ENCODE measurements at places on chromosomes 5 and 9.

DNA sequence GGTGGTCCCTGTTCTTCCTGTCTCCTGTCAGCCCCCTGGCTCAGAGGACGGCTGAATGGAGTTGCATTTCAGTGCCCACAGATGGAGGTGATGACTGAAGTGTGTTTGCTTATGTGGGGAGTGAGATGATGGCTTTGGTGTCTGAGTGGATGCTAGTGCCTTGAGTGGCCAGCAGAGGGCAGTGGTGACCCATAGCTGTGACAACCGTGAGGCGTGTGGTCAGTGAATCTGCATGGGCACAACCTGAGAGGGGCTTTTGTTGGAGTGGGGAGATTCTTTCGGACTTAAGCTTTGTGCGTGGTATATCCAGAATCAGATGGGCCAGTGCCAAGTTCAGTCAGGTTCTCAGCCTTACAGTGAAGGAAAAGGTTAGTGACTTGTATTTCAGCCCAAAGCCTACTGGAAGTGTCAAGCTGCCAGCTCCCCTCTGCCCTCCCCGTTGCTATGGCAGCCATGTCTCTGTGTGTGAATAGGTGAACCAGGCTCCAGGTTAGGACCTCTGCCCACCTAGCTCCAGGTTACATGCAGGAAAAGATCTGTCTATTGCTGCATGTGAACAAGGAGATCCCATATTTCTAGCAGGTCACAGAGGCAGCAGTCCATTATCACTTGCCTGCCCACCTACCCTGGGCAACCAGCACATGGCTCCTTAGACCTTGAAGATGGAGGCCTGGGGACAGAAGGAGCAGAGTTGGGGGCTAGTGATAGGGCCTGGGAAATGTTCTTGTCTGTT, 14.7 kb upstream of the CXXC5 start:
- no peak for DNase-seq

- no peak for DNase-seq
Observed at GRCh38 chr9:93039976-93040375, 18.5 kb upstream of the SUSD3 start.

DNA sequence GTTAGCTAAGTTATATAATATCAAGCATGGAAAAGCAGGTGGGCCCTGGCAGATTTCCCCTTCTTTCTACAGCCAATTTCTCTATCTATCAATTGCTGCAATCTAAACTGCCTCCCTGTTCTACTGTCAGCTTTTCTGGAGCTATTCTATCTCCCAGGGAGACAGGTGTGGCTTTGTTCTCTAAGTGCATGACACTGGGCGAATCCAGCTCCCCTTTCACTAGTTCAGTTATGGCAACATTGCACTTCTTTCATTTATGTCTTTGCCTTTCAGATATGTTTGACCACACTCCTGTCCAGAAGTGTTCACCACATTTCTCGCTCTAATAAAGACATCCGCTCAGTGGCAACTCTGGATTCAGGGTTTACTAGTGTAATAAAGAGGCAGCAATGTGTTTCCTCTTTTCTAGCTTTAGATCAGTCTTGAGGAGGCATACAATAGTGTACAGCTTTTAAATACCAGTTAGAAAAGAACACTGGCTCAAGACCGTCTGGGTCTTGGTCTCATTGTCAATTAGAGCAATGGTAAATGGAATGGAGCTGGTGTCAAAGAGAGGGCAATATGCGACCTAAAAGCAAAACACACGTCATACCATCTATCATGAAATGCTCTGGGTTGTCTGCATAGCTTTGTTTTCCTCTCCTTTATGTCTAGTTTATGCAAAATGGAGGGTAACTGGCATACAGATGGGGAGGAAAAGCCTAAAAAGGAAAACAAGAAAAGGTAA, 197.0 kb downstream of the SLF1 start:
- no peak for DNase-seq

DNA sequence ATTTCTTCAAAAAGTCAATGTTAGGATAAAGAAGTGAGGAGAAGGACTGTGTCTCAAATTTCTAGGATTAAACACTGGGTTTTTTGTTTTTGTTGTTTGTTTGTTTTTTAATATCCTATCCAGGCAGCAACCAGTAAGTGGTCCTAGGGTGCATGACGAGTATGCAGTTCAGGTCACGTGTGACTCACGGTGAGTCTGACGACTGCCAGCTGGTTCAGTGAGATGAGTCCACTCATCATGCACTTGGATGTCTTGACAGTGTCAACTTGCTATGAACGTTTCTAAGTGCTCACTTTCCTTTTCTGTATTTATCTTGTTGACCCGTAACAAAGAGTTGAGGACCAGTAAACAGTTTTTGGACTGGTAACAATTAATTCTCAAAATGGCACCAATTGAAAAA, 32.7 kb downstream of the ATG10 start:
- DNase-seq = no peak

- no peak for DNase-seq
Observed at GRCh38 chr5:103263054-103263453, 4.5 kb downstream of the MACIR start.

- no peak for DNase-seq
Observed at GRCh38 chr5:110105692-110106091, 416.0 kb downstream of the MAN2A1 start.

GRCh38 chr5:138775034-138775433, 21.8 kb downstream of the CTNNA1 start:
- no peak for DNase-seq

GRCh38 chr5:40410231-40410861, 269.4 kb upstream of the PTGER4 start:
- DNase-seq = no peak

DNA sequence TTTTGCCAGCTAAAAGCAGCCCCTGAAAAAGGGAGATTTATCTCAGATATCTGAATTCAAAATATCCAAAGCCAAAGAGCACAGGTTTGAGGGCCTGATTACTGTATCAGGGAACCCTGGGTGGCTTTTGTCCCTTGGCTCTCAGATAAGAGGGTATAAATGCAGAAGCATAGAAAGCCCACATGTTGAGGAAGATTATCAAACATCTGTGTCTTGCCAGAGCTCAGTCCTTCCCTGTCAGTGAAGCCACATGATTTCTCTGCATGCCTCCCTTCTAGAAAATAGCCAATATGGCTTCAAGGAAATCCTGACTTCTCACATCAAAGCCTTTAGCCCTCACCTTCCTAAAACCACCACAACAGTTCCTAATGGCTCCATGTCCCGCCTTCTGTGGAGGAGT, 408.0 kb upstream of the DMAC1 start:
- no peak for DNase-seq

DNA sequence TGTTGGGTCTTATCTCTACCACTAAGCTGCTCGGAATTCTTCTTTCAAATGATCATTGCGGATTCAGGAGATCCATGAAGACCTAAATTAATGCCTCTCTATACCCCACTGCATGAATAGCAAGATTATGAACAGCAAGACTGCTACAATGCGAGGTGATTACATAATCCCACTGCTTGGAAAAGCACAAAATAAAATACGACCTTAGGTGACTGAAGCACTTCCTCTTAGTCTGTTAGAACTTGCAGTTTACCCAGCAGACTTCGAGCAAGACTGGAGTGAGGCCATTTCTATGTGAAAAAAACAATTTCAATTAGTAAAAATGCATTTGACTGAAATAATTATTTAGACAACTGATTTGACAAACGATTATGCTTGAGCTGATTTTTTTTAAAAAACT, 59.8 kb downstream of the SH3RF2 start:
- DNase-seq = no peak

- DNase-seq = no peak
Observed at GRCh38 chr5:152593388-152593787, 188.3 kb upstream of the NMUR2 start.

- no peak for DNase-seq
Observed at GRCh38 chr9:112439171-112439570, 47.5 kb upstream of the KIAA1958 start.

DNA sequence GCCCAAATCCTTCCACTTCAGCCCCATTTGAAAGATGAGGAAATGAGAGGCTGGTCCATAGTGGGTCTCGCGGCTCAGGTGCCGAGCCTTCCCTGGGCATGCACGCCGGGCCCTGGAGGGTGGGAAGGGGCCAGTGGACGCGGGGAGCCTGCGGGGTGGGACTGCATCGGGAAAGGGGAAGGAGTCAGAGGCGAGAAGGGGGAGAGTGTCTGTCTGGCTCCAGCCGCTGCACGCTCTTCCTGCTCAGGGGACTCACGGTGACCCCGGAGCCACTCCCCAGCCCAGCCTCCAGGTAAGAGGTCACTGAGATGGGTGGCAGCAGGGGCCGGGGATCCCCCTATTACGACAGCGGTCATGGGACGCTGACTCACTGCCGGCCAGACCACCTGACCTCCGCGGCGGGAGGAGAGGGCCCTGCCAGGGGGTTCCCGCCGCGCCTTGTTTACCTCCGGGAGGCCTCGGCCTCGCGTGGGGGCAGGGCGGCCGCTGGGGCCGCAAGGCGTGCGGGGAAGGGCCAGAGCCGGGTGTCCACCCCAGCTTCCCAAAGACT, 1.9 kb upstream of the SQSTM1 start:
- DNase-seq = peak; percentile 96

DNA sequence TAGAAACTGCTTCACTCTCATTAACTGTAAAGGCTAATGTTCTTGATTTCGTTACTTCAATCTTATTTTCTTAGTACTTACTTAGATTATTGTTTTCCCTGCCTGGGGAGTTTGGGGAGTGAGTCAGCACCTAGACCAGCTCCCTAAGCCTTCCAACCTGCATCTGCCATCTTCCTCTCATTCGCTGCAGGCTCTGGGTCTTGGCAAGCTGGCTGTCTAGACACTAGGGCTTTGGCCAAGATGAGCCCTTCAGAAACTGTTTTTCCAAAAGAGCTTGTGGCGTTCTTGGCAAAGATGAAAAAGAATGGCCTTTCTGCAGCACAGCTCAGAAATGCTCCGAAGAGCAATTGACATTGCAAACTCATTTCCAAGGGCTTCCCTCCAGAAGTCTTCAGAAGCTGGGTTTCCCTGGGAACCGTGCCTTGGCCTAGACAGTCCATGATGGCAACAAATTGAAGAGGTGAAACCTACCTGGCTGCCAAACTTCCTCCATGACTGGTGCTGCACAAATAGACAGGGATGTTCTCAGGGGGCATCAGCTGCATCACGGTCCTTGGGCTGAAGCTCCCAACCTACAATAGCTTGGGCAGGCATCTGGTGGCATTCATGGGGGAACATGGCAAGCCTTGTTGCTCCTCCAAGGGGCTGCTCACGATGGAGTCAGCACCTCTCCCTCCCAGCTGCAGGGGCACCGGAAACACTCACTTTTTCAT, 76.6 kb downstream of the NSUN2 start:
- no peak for DNase-seq

- DNase-seq = no peak
Observed at GRCh38 chr5:139037732-139038131, 160.4 kb downstream of the SIL1 start.

GRCh38 chr5:55856516-55857246, 5.5 kb downstream of the IL31RA start:
- no peak for DNase-seq

GRCh38 chr5:33441241-33442177, 744 bp downstream of the TARS1 start:
- no peak for DNase-seq

DNA sequence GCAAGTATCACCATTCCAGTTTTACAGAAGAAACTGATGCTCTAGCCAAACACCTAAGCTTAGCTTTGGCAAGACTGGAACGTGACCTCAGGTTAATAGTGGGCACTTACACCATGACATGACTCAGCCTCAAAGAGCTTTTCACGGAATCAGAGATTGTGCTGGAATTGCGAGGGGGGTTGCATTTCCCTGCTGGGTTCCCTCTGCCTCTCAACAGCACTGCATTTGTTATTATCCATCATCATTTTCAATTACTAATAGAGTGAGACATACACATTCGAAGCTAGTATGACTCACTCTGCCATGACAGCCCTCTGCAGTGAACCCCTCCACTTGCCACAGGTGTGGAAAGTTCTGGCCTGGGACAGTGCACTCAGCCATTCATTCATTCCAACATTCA, 8.0 kb downstream of the SPOCK1 start:
- no peak for DNase-seq

DNA sequence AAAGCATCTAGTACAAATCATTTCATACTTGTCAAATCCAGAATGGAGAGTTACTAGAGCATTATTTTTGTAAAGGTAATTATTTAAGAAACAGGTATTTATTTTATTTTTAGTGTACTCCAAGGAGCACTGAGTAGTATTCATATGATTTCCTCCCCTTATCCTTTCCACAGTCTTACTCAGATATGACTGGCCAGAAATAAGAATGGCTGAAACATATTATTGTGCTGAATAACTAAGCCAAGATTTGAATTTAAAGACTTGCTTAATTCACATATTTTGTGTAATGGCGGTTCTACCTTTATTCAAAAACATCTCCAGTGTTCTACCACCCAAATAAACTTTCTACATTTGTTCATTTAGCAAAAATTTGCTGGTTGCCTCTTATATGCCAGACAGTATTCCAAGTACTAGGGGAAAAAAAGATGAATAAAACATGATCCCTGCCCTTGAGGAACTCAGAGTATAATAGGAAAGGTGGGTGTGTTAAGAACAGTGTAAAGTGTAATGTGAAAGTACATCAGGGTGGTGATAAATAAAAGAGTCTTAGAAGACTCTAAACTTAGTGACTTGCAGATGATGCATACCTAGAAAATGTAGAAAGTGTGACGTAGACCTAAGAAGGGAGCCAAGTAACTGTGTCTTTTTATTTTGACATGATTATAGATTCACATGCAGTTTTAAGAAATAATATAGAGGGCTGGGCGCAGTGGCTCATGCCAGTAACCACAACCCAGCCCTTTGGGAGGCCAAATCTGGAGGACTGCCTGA, 110.4 kb upstream of the GRHPR start:
- DNase-seq = no peak

GRCh38 chr5:174745590-174746103, 21.3 kb downstream of the MSX2 start:
- no peak for DNase-seq

GRCh38 chr9:89842267-89842768, 237.5 kb downstream of the GADD45G start:
- no peak for DNase-seq

- DNase-seq = no peak
Observed at GRCh38 chr5:60809891-60810425, 34.1 kb downstream of the ELOVL7 start.

GRCh38 chr9:70488098-70488792, 73.8 kb upstream of the KLF9 start:
- no peak for DNase-seq

DNA sequence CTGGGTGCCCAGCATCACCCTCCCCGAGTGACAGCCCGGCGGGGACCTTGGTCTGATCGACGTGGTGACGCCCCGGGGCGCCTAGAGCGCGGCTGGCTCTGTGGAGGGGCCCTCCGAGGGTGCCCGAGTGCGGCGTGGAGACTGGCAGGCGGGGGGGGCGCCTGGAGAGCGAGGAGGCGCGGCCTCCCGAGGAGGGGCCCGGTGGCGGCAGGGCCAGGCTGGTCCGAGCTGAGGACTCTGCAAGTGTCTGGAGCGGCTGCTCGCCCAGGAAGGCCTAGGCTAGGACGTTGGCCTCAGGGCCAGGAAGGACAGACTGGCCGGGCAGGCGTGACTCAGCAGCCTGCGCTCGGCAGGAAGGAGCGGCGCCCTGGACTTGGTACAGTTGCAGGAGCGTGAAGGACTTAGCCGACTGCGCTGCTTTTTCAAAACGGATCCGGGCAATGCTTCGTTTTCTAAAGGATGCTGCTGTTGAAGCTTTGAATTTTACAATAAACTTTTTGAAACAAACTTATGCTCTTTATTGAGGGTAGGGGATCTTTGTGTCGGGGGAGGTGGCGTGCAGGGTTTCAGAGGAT, 1.3 kb downstream of the GADD45G start:
- peak; percentile 72 for DNase-seq

- DNase-seq = no peak
Observed at GRCh38 chr5:68740226-68740910, 353.4 kb upstream of the SLC30A5 start.

All from 8988T (cell line).